Glomerular endothelial cell (primary cell): ENCODE measurements at places on chromosomes 16 and 17.

DNA sequence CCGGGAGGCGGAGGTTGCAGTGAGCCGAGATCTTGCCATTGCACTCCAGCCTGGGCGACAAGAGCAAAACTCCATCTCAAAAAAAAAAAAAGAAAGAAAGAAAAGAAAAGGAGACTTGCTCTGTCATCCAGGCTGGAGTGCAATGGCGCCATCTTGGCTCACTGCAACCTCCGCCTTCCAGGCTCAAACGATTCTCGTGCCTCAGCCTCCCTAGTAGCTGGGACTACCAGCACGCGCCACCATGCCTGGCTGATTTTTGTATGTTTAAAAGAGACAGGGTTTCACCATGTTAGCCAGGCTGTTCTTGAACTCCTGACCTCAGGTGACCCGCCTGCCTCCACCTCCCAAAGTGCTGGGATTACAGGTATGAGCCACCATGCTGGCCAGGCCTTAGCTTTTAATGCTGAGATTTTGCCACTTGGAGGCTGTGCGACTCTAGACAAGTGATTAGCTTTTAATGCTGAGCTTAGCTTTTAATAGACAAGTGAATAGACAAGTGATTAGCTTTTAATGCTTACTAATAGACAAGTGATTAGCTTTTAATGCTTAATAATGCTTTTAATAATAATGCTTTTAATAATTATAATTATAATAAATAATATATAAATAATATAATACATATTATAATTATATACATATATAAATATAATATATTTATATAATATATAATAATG lies 9.6 kb downstream of the LDAF1 start:
- no peak for DNase-seq

GRCh38 chr16:23466162-23466885 lies 13.3 kb upstream of the COG7 start:
- no peak for DNase-seq

- no peak for DNase-seq
Observed at GRCh38 chr17:59508999-59509625, 56.3 kb upstream of the DHX40 start.

GRCh38 chr17:75998327-75998795 lies 2.3 kb upstream of the CDK3 start:
- no peak for DNase-seq

DNA sequence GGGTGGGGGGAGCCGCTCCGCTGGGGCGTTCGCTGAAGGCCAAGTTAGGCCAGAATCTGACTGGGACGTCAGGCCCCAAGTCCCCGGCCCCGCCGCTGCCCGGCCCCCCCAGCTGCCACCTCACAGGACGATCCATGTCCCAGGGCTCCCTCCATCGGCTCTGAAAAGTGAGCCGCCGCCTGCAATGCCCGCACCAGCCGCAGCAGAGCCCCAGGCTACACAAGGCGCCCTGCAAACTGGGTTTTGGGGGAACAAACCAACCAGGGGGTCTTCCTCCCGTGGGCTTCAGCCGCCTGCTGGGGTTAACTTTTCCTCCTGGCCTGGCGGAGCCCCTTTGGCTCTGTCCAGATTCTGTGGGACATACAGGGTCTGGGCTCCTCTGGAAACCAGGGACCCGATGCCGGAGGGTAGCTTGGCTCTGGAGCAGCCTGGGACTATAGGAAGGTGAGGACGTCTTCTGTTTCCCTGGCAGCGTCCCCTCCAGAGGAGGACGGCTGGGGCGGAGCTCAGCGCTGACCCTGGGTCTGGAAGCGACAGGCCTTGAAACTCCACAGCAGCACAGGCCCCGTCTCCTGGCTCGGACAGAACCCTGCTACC lies 835 bp downstream of the NME4 start:
- no peak for DNase-seq

DNA sequence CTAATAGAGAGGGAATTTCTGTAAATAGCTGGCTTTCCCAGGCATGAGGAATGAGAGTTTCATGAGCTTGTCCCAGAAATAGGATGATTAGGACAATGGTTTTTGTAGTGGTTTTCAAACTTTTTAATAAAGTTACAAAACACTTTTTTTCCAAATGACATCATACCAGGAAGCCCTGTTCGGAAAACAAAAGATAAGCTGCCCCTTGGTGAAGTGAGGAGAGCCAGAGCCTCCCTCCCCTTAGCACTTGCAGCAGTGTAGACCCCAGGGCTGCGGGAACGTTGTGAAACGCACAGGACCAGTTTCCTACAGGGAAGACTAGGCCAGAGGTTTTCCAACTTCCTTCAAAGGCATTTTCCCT lies 7.6 kb downstream of the FBRS start:
- DNase-seq: no peak

DNA sequence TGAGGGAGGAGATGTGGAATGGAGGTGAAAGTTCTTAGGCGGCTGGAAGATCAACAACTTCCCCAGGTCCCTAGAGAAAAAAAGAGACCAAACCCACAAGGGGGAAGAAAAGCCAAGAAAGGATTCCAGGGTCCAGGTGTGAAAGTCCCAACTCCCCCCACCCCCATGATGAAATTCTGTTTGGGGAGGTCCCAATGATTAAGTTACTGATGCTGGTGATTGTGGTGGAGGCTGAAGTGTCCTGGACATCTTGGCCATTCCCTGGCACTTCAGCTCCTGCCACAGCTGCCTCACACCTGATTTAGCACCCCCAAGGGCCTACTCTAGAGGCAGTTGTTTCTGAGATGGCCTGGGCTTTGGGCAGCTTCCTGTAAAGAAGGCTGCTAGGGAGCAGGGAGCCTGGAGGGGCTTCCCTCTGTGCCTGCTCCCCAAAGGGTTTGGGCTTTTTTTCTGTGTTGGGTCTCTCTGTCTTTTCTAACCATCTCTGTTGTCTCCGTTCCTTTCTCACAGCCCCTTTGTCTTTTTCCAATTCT lies 13.1 kb downstream of the HOXB4 start:
- no peak for DNase-seq

DNA sequence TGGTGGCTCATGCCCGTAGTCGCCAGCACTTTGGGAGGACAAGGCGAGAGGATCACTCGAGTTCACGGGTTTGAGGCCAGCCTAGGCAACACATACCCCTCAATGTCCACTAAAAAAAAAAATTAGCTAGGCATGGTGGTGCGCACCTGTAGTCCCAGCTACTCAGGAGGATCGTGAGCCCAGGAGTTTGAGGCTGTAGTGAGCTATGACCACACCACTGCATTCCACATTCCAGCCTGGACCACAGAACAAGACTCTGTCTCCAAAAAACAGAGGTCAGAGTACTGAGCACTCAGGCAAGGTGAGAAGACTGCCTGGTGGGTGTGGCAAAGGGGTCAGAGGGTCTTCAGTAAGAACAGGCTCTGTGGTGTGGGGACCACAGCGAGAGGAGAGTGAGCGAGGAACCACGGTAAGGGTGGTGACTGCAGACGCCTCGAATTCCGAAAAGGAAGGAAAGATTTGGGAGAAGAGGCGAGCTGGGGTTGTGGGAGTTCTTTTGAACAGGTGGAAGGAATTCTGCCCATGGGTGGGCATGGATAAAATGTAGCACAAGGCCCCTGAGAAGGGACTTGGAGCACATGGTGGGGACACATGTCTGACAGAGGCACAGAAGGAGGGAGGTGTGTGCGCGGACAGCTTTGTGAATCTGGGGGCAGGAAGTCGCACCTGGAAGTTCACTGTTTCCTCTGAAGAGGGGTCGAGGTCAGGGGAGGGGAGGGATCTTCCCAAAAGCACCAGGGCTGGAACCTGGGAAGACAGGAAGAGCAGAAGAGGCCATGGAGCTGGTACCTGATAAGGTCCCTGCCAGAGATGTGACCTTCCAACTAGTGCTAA lies 134.6 kb downstream of the PARN start:
- DNase-seq: no peak

DNA sequence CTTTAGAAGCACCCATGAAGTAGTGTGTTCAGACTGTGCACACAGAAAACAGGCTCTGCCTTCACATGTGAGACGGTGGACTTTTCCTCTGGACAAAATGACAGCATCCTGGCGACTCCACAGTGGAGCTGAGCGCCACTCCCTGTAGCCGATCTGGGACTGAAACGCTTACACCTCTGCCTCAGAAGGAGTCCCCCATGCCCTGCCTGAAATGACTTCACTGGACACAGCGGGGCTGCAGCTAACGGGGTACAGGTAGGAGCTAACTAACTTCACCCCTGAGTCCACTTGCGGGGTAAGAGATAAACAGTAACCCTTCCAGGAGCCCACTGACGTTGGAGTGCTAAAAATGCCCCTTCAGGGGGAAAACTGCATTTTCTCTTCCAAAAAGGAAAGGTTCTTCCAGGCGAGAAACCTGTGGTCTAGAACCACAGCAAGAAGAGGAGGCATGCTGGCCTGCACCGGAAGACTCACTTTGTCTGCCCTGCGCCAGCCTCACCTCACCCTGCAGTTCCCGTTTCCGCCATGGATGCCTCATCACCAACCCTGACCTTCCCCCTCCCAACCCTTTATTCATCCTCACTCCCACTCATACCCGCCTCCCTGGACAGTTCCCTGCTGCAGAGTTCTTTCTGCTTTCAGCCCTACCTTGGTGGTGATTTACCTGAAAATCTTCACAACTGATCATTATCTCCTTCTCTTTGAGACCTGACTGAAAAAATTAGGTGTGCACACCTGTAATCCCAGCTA lies 19.4 kb upstream of the ENDOV start:
- no peak for DNase-seq

- DNase-seq: no peak
Observed at GRCh38 chr17:8326511-8327302, 12.9 kb upstream of the ODF4 start.

- no peak for DNase-seq
Observed at GRCh38 chr17:5396612-5397011, 22.9 kb downstream of the NUP88 start.

DNA sequence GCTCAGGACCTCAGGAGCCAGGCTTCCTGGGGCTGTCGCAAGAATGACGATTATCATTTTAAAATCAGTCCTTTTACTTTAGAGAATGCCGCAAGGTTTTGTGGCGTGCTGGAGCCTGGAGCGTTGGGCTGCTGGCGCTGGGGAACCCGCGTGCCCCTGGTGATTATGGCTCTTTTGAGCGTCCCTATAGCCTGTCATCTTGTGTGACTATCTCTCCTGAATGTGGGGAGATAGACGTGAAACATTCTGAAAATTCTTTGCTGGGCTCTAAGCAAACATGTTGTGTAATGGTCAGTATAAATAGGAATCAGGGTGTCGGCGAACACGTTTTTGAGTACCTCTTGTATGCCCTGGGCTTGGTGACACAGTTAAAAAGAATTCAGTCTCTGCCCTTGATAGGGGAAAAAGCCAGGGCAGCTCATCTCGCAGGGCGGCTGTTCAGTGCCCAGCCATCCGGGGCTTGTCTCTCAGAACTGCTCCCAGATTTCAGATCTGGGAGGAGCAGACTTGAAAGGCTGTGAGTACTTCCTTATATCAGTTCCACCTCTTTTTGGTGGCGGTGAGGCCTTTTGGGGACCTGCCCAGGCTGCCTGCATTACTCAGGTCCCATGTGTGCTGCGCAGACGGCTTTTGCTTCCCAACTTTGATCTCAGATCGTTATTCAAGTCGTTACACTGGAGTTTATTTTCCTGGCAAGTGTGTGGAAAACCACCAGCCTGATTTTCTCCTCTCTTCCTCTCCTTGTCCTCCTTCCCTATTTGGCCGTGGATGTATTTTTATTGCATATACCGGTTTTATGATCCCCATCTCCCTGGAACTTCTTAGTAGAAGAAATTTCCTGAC lies 973 bp downstream of the SLC7A6 start:
- no peak for DNase-seq

DNA sequence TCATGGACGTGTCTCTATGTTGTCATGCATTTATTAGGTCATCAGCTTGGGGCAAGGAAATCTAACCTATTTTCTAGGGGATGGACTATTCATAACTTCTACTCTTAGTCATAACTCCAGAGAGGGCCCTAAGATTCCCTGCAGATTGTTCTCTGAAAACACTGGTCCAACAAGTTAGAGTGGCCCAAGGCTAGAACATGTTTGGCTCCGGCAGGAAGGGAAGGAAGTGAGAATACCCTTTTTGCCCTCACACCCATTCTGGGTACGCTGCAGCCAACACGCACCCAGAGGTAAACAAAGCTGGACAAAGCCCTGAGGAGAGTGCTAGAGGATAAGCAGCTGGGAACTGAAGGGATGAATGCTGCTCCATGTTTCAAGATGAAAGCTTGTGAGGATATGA lies 9.9 kb downstream of the C16orf86 start:
- DNase-seq: no peak

DNA sequence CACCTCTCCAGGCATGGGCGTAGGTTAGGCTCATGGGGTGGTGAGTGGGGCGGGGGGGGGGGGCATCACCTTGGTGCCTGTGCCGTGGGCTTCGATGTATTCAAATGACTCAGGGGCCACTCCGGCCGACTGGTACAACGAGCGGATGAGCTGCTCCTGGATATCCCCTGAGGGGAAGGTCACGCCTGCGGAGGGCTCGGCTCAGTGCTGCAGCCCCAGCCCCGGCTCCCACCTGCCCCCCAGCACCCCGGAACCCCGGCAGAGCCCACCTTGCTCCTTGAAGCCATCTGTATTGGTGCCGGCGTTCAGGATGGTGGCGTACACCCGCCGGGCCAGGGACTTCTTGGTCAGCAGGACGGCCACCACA lies 5.4 kb downstream of the FASN start:
- no peak for DNase-seq

GRCh38 chr17:21304091-21304490 lies 19.6 kb downstream of the MAP2K3 start:
- DNase-seq: no peak

GRCh38 chr16:35258381-35258780 lies 1799.0 kb downstream of the TP53TG3F start:
- no peak for DNase-seq

GRCh38 chr17:44775838-44776621 lies 17.2 kb downstream of the ADAM11 start:
- DNase-seq: no peak

GRCh38 chr17:17926840-17927449 lies 45.3 kb downstream of the TOM1L2 start:
- no peak for DNase-seq

DNA sequence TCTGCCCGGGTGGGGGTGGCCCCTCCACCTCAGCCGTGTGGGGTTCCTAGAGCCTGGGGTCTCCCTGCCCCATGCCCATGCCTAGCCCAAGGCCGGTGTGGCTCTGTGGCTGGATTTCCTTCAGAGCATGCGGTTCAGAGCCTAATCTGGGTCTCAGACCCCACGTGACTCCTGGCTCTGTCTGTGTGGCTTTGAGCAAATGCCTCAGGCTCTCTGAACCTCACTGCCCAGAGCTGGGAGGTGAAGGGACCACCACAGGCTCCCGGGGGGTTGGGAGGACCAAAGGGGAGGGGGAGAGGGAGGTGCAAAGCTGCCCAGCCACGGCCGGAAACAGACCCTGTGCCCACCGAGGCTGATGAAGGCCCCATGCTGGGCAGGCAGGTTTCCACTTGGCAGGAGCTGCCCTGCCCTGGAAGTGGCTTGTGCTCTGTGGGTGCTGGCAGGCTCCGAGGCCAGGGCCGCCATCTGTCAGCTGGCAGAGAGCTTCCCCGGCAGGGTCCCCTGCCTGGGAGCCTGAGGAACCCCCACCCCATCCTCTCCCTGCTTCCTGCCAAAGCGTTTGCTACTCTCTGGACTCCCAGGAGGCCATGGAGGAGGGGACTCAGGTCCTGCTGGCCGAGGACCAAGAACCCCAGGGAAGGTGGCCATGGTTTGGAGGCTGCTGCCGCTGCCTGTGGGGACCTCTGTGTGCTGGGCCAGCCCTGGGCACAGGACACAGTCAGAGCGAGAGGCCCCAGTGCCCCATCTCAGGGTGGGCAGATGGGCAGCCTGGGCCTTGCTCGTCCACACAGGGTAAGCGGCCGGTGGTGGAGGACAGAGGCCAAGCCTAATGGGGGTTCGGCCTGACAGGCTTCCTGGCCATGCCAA lies 4.0 kb downstream of the CDH15 start:
- DNase-seq: no peak
